Activated CD4-positive, alpha-beta memory T cell treated with anti-CD3 and anti-CD28 coated beads for 36 hours (primary cell): ENCODE measurements at places on chromosomes 13 and 19. TPM values are rescaled to one million over a fixed set of nuclear protein-coding genes. Genes with fewer than 3 reads are reported as not detected.

The RPL21 gene
- 1,545 TPM for total RNA-seq

- no peaks in the 10 kb centered on the region for H3K27me3 ChIP-seq
- H3K4me1 ChIP-seq: no peaks in the 10 kb centered on the region
- no peak for DNase-seq
- H3K27ac ChIP-seq: no peak overlapping the region
Measured at GRCh38 chr19:38163419-38164290, 60.4 kb downstream of the DPF1 start.

DNA sequence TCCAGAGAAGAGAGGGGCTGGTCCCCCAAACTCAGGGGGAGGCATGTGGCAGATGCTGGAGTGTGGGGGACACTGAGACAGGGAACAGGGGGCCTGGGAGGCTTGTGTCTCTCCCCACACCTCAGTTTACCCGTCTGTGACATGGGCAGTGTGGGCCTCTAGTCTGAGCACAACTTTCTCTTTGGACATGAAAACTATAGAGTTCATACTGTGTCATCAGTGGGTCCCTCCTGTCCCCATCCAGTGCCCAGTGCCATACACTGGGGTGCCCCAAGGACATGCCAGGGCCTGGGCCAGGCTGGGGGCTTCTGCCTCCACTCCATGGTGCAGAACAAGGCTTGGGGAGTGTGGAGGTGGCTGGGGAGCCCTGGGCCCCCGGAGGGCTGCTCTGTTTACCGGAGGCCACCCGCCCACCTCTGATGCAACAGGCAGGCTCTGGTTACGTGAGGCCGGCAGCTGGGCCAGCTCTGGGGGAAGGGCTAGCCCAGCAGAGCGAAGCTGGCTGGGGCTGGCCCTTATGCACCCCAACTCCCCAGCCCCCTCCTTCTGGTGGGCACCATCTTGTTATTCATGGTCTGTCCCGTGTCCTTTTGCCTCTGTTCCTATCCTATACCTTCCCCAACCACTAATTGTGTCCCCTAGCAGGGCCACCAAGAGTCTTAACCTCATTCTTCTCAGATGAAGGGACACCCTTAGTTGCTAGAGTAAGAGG lies 1.9 kb upstream of the MEF2B start:
- H3K36me3 ChIP-seq: no peaks in the 10 kb centered on the region
- peaks cover 13% of the 10 kb centered on the region for H3K4me1 ChIP-seq
- H3K4me3 ChIP-seq: no peak overlapping the region
- DNase-seq: no peak
- no peak overlapping the region for H3K27ac ChIP-seq

The ZNF570 gene
- total RNA-seq: 4.3 TPM

The THAP8 gene
- 2.1 TPM for total RNA-seq

DNA sequence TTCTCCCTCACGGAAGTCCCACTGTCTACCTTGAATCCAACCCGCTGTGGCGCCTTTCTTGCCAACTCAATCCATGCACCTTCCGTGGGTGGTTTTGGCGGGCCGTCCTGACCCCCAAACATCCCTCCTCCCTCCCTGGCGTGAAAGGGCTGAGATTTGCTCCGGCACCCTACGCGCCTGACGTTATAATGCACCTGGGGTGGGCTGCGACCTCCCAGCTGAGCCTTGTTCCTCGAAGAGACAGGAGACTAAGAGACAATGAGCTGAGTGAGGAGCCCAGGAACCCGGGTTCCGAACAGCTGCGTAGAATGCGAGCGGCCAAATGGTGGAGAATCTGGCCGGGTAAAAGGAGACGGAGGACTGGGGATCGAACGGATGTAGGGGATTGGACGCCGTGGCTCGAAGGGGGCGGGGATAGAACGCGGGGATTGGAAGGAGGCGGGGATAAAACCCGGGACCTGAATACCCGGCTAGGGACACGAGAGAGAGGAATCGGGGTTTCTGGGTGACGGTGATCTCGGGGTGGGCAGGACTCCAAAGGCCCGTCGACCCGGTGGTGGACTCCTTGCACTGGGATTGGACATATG lies at the start of gene CPT1C:
TSS of gene CPT1C (plus strand) at position 461 of the 587 bp plus-strand sequence. CDS start 1,137 bp downstream, outside the sequence.
- H3K4me1 ChIP-seq: peaks cover 16% of the 10 kb centered on the region
- DNase-seq: peak; percentile 71
- peak within 1 kb of the TSS; percentile 75 for H3K4me3 ChIP-seq
- H3K27me3 ChIP-seq: peaks cover 15% of the 10 kb centered on the region
- H3K27ac ChIP-seq: no peak within 1 kb of the TSS

GRCh38 chr13:72458701-72459100 lies 268.7 kb downstream of the MZT1 start:
- no peaks in the 10 kb centered on the region for H3K27me3 ChIP-seq
- no peak overlapping the region for H3K27ac ChIP-seq
- no peak overlapping the region for H3K4me3 ChIP-seq
- H3K4me1 ChIP-seq: no peaks in the 10 kb centered on the region

The ENOX1 gene
- total RNA-seq: 0.45 TPM

DNA sequence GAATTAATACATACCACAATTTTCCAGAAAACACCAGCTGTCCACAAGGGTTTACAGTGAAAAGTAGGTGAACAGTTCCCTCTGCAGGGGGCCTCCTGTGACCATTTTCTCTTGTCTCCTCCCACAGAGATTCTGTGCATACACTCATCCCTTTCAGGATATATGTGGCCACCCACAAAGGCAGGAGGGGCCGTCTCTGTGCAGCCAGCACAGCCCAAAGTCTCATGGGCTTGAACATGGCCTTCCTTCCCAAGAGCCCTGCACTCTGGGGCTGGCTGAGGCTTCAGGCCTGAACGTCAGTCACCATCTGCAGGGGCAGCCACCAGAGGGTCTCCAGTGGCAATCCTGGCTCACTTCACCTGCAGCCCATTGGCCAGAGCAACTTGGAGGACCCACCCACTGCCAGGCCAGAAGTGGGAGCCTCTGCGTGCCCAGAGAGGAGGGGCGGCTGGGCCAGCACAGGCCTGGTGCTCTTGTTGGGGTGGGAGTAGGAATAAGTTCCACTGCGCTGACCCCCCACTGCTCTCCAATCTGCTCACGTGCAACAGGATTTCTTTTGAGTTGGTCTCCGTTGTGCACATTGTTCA lies 25.1 kb downstream of the TMEM161A start:
- no peaks in the 10 kb centered on the region for H3K36me3 ChIP-seq
- no peak overlapping the region for H3K4me3 ChIP-seq
- DNase-seq: peak; percentile 12
- no peaks in the 10 kb centered on the region for H3K27me3 ChIP-seq
- no peaks in the 10 kb centered on the region for H3K4me1 ChIP-seq

- H3K27me3 ChIP-seq: peaks cover 17% of the 10 kb centered on the region
- no peak overlapping the region for H3K4me3 ChIP-seq
- no peak overlapping the region for H3K27ac ChIP-seq
- peaks cover 16% of the 10 kb centered on the region for H3K4me1 ChIP-seq
- H3K36me3 ChIP-seq: no peaks in the 10 kb centered on the region
Measured at GRCh38 chr13:51122868-51123566, 11.9 kb upstream of the C13orf42 start.

- H3K4me3 ChIP-seq: no peak overlapping the region
- no peak for DNase-seq
- no peak overlapping the region for H3K27ac ChIP-seq
- H3K27me3 ChIP-seq: peaks cover 21% of the 10 kb centered on the region
- no peaks in the 10 kb centered on the region for H3K36me3 ChIP-seq
Measured at GRCh38 chr19:41915021-41915775, 13.1 kb downstream of the ERFL start.

GRCh38 chr13:25186187-25186586 lies 14.1 kb upstream of the AMER2 start:
- DNase-seq: no peak
- no peaks in the 10 kb centered on the region for H3K36me3 ChIP-seq
- H3K27ac ChIP-seq: no peak overlapping the region
- H3K27me3 ChIP-seq: peaks cover 32% of the 10 kb centered on the region
- no peaks in the 10 kb centered on the region for H3K4me1 ChIP-seq

GRCh38 chr19:403221-404027 lies 5.5 kb downstream of the C2CD4C start:
- DNase-seq: no peak
- H3K4me1 ChIP-seq: no peaks in the 10 kb centered on the region
- H3K36me3 ChIP-seq: no peaks in the 10 kb centered on the region
- H3K4me3 ChIP-seq: no peak overlapping the region
- peaks cover 10% of the 10 kb centered on the region for H3K27me3 ChIP-seq

The EBI3 gene
- 11.0 TPM for total RNA-seq

DNA sequence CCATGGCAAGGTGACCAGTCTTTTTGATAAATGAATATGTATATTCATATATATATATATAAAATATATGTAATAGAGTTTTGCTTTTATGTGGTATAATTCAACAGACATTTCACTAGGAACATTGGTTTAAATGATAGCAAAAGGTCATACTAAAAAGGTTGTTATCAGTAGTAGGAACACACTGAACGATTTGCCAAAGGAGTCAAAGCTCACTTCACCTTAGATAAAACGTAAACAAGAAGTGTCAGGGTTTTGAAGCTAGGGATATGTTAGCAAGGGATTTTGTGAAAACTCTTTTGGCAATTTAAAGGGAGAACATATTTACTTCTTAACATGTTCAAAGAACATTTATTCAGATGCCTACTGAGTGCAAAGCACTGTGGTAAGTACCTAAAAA lies 8.0 kb upstream of the HS6ST3 start:
- H3K4me3 ChIP-seq: no peak overlapping the region
- H3K27ac ChIP-seq: no peak overlapping the region
- H3K36me3 ChIP-seq: no peaks in the 10 kb centered on the region
- H3K27me3 ChIP-seq: peaks cover 1% of the 10 kb centered on the region
- no peaks in the 10 kb centered on the region for H3K4me1 ChIP-seq

The TIMM44 gene
- 66.5 TPM for total RNA-seq

DNA sequence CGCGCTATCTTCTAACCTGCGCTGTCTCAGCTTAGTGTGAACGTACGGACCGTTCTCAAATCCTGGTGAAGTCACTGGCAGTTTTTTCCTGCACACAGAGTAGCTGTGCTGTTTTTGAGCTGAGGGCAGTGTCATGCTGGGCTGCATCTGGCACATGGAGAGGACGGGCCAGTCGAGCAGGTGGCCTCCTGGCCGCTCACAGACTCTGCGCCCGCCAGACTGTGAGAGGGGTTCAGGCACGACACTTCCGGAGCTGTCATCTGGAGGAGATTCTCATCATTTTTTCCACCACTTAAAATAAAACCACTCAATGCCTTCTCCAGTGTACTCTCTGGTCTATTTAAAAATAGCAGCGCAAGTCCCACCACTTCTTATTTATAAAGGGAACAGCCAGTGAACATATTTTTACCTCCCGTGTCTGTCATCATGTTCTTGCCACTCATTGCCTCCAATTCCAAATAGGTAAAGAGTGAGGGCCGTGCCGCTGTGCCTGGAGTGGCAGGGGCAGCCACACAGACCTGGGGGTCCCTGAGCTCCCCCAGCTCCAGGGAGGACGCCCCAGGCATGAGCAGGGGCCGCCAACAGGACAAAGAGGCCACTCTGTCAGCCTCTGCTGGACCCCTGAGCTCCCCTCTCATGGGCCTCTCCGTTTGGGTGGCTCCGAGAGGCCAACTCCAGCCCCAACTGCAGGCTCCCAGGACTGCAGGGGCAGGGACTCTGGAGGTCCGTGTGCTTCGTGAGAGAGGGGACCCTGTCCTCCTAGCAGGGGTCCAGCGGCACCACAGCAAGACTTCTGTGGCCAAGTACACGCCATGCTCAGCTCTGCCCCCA lies 36.9 kb upstream of the GRTP1 start:
- H3K27me3 ChIP-seq: no peaks in the 10 kb centered on the region
- H3K4me1 ChIP-seq: no peaks in the 10 kb centered on the region
- H3K36me3 ChIP-seq: no peaks in the 10 kb centered on the region
- no peak for DNase-seq

DNA sequence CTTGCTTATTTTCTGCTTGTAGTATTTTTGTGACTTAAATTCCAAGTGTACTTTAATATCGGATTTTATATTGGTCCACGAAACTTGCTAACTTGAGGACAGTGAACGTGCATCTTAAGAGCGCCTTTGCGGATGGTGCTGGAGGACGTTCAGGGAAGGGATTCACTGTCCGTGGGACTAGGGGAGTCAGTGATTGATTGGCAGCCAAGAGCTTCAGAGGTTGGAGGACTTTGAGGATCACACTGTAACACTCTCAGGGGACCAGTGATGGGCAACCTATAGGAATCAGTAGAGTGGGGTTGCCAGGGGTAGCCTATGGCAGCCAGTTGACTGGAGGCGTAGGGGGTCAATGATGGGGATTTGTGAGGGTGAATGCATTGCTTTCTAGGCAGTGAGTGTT lies 516 bp downstream of the ZNF175 start:
- peaks cover 31% of the 10 kb centered on the region for H3K4me1 ChIP-seq
- peaks cover 29% of the 10 kb centered on the region for H3K36me3 ChIP-seq
- H3K4me3 ChIP-seq: peak overlapping the region; percentile 86
- no peak for DNase-seq
- peak overlapping the region; percentile 70 for H3K27ac ChIP-seq

DNA sequence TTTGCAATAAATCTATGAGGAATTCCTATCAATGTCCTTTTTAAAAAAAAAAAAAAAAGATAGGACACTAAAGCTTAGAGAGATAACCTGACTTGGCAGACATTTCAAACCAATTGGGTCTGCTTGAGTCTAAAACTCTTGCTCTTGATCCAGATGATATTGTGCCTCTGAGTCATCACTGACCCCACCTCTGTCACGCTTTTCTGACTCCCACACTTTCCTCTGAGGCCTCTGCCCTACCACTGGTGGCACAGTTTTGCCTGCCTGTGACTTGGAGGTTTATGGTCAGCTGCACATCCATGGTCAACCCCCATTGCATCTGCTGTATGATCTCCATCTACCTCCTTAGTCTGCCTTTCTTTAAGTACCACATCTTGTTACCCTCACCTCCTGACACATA lies 328.7 kb downstream of the SPRY2 start:
- no peaks in the 10 kb centered on the region for H3K27me3 ChIP-seq
- no peak overlapping the region for H3K4me3 ChIP-seq
- no peaks in the 10 kb centered on the region for H3K4me1 ChIP-seq
- no peak overlapping the region for H3K27ac ChIP-seq
- DNase-seq: no peak

GRCh38 chr19:52626915-52627314 lies 11.2 kb downstream of the ZNF83 start:
- H3K27ac ChIP-seq: no peak overlapping the region
- H3K4me3 ChIP-seq: no peak overlapping the region
- H3K36me3 ChIP-seq: peaks cover 39% of the 10 kb centered on the region
- no peak for DNase-seq

DNA sequence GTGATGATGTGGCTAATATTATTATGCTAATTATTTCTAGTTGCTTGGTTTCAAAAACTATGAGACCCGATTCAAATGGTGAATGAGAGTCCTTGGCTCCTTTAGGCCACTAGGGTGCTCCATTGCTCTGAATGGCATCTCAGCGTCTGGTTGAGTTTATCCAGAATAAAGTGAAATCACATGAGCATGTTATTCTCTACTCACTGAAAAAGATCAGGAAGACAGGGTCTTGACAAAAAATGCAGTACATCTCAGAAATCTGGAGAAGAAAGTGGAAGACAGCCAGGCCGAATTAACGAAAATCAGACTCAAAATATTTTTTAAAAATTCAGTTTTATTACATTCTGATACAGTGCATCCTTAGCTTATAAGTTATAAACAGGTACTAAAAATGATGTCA lies 516.2 kb downstream of the MYO16 start:
- no peak overlapping the region for H3K27ac ChIP-seq
- H3K27me3 ChIP-seq: peaks cover 11% of the 10 kb centered on the region
- no peaks in the 10 kb centered on the region for H3K36me3 ChIP-seq
- no peaks in the 10 kb centered on the region for H3K4me1 ChIP-seq
- peak; percentile 18 for DNase-seq
- H3K4me3 ChIP-seq: no peak overlapping the region

GRCh38 chr13:28458608-28459007 lies 36.3 kb downstream of the FLT1 start:
- no peaks in the 10 kb centered on the region for H3K4me1 ChIP-seq
- H3K27ac ChIP-seq: no peak overlapping the region
- peaks cover 7% of the 10 kb centered on the region for H3K27me3 ChIP-seq
- no peak overlapping the region for H3K4me3 ChIP-seq

GRCh38 chr19:29089315-29089870 lies 123.6 kb downstream of the UQCRFS1 start:
- H3K36me3 ChIP-seq: no peaks in the 10 kb centered on the region
- H3K4me1 ChIP-seq: no peaks in the 10 kb centered on the region
- H3K4me3 ChIP-seq: no peak overlapping the region
- H3K27ac ChIP-seq: no peak overlapping the region
- no peaks in the 10 kb centered on the region for H3K27me3 ChIP-seq
